ENCODE measurements at places on chromosomes 12 and 14.
A peak's percentile ranks its signal among the peaks of the same experiment; 100 is the strongest.

DNA sequence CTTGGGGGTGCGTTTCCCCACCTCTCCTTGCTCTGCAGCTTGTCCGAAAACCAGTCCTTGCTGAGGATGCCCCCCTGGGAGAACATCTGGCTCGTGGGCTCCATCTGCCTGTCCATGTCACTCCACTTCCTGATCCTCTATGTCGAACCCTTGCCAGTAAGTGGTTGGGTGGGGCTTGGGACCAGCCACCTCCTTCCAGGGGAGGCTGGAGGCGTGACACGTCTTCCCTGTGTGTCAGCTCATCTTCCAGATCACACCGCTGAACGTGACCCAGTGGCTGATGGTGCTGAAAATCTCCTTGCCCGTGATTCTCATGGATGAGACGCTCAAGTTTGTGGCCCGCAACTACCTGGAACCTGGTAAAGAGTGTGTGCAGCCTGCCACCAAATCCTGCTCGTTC, 57.5 kb downstream of the ANAPC7 start:
- no peak for DNase-seq

- DNase-seq: no peak
These were observed 11.7 kb downstream of the PELI2 start for GRCh38 chr14:56129933-56130332.

- DNase-seq: peak; percentile 7
These were observed 248.3 kb downstream of the PHLDA1 start for GRCh38 chr12:75783093-75783877.

DNA sequence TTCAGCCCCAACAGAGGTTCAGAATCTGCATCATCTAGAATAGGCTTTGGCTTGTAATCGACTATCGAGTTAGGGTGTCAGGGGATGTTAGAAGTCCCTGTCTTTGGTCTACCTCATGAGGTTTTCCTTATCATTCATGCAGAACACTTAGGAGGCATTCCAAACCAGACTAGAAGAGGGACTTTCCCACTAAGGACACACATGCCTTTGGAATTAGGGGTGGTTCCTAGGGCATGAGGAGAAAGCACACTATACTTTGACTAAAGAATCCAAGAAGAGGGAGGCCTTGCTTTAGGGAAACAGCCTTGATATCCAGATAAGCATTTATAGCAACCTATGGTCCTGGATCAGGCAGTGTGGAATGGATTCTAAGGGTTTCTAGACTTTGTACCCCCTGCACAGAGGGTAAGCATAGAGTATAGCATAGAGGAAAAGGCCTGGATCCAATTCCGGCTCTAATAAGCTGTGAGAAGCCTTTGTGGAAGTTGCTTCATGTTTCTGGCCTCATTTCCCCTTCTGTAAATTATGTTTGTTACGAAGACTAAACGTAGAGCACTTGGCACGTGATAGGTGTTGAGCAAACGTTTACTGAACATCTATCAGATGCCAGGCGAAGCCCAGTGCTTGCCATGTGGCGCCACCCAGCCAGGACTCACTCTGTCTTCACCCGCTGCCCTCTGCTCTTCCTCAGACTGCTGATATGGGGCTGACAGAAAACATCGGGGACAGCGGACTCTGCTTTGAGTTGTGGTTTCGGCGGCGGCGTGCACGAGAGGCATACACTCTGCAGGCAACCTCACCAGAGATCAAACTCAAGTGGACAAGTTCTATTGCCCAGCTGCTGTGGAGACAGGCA, 13.2 kb downstream of the ZNF219 start:
- no peak for DNase-seq

GRCh38 chr14:79598339-79598738, 613.0 kb downstream of the DIO2 start:
- DNase-seq: no peak

DNA sequence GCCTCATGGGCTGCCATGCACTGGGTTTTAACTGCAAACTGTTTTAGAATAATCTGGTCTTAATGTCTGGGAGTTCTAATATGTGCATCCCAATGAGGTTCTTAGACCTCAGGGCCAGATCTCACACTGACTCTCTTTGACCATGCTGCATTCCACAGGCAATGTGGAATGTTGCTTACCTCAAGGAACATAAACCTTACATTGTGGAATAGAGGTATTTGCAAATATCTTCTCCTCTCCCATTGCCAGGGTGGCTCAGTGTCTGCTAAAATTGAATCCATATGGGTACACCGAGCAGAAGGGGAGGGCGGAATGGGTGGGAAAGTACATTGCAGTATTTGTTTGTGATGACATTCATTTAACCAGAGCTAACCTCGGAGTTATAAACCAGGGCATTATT, 78.6 kb downstream of the CHST11 start:
- DNase-seq: no peak

DNA sequence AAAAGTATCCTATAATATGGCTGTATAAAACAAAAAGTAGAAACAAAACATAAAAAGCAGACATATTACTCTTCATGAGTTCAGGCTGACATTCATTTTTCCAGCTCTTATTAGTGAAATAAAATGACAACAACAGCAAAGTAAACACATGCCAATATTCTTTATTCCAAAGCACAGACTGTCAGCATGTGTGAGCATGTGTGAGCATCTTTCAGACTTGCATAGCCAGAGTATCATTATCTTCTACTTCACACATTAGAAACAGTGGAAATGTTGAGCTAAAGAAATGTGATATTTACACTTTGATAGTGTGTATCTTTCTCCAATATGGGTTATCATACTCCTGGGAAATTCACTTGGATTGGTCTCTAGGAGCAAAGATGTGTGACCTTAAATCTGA, 476.6 kb upstream of the TMEM132C start:
- no peak for DNase-seq

- peak; percentile 90 for DNase-seq
These were observed at the start of gene MLXIP for GRCh38 chr12:122078141-122079032. Gene MLXIP, plus strand, starts transcription at chr12:122078756. Its CDS starts 98 bp downstream, at chr12:122078854.

GRCh38 chr12:94689002-94689645, 38.8 kb upstream of the TMCC3 start:
- DNase-seq: no peak

DNA sequence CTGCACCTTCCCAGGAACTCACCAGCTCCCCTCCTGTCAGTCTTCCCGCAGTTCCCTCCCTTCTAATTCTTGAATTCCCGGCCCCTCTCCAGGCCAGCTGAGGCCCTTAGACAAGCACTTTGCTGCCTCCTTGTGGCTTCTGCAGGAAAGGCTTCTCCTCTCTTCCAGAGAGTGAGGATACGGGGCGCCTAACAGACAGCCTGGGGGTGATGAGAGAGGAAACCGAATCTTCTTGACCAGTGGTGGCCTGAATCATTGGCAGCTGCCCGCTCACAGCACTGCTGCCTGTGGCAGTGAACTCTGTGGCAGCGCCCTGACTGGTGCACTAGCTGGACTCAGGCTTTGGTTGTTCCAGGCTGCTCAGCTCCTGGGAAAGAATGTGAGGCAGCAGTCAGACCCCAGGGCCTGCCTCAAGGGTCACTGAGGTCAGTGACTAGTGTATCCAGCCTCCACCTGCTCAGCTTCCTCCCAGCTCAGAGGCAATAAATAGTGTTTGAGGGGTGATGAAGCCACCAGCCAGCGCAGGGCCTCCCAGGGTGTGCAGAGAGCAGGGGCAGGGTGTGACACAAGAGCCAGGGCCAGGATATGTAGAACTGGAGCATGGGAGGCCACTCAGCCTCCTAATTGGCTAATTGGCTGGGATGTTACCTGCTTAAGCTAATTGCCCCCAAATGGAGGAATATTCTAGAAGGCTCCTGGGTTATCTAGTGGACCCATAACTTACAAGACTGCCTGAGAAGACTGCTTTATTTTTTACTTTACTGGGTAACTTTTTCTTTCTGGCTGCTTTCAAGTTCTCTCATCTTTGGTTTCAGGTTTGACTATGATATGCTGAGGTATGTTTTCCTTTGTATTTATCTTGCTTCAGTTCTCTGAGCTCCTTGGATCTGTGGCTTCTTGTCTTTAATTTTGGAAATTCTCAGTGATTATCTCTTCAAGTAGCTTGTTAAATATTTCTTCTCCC, 12.9 kb upstream of the MCRS1 start:
- DNase-seq: peak; percentile 66

GRCh38 chr12:89087149-89087825, 265.0 kb downstream of the DUSP6 start:
- DNase-seq: no peak

DNA sequence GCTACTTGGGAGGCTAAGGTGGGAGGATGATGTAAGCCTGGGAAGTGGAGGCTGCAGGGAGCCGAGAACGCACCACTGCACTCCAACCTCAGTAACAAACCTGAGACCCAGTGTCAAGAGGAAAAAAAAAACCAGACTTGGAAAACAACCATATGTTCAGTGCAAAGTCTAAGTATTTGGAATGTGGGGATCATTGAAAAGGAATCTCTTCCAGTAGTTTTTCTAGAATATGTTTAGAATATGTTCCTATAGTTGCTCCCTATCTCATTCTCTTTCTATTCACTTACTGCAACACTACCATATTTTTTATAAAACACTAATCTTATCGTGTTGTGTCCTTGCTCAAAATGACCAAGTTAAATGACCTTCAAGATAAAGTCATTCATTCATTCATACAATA, 423.5 kb upstream of the SOX5 start:
- DNase-seq: no peak

- DNase-seq: no peak
These were observed 56.1 kb upstream of the NCOR2 start for GRCh38 chr12:124623344-124624035.

DNA sequence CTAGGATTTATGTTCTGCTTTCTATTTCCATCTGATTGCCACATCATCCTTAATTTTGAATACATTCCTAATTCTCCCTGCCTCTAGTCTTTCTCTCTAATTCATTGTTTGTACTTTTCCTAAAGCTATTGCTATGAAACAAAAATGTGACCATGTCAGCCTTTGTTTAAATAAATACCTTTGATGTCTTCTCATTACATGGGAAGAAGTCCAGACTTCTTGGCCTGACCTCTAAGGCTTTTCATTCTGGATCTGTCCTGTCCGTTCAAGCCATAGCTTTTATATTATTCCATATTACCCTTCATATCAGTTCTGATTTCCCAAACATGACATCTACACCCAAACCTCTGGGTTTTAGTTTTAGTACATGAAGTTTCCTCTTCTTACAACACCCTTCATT, 91.4 kb downstream of the CDK17 start:
- DNase-seq: no peak

- DNase-seq: peak; percentile 28
These were observed 1057.8 kb downstream of the FSCB start for GRCh38 chr14:43449291-43449690.

- no peak for DNase-seq
These were observed 42.1 kb downstream of the MVK start for GRCh38 chr12:109615556-109616229.

GRCh38 chr14:30813216-30813615, 61.1 kb upstream of the COCH start:
- DNase-seq: no peak

GRCh38 chr14:71890541-71890940, 41.7 kb upstream of the RGS6 start:
- no peak for DNase-seq

- no peak for DNase-seq
These were observed 38.4 kb downstream of the EAPP start for GRCh38 chr14:34501004-34501580.

DNA sequence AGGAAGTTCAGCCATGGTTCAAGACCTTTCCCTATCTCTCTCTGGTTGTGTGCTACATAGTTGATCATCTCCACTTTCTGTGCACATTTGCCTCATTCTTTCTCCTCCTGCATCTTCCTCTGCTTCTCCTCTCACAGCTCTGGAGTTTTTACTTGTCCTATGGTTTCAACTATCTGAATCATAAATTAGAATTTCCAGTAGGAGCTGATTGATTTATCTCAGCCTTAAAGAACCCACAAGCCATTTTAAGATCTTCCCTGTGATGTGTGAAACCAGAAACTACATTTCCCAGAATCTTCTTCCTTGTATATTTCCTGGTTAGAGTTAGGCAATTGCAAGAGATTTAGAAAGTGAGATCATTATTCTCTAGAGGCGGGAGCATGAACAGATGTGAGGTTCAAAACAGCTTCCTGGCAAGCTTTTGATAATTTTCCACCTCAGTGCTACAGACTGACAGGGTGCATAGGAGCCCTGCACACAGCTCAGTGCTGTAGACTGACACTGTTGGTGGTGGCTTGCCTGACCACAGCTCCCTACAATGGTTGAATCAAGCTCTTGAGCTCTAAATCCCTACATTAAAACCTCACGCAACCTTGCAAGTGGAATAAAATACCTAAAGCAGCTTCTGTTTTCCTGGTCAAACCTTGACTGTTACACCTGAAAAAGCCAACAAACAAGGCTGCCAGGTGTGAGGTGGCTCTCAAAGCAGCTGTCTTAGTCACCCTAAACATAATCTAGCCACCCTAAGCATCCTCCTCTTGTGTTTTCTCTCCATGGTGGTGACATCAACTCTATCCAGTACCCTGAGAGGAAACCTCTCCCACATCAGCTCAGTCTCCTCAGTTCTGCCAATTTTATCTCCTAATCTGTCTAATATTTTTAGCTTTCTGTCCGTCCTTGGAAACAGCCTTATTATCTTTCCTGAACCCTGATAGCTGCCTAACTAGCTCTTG, 21.5 kb upstream of the IFNG start:
- no peak for DNase-seq

- no peak for DNase-seq
These were observed 6.2 kb downstream of the C1QL4 start for GRCh38 chr12:49330631-49331379.

GRCh38 chr12:69442894-69443293, 27.3 kb upstream of the FRS2 start:
- peak; percentile 6 for DNase-seq

DNA sequence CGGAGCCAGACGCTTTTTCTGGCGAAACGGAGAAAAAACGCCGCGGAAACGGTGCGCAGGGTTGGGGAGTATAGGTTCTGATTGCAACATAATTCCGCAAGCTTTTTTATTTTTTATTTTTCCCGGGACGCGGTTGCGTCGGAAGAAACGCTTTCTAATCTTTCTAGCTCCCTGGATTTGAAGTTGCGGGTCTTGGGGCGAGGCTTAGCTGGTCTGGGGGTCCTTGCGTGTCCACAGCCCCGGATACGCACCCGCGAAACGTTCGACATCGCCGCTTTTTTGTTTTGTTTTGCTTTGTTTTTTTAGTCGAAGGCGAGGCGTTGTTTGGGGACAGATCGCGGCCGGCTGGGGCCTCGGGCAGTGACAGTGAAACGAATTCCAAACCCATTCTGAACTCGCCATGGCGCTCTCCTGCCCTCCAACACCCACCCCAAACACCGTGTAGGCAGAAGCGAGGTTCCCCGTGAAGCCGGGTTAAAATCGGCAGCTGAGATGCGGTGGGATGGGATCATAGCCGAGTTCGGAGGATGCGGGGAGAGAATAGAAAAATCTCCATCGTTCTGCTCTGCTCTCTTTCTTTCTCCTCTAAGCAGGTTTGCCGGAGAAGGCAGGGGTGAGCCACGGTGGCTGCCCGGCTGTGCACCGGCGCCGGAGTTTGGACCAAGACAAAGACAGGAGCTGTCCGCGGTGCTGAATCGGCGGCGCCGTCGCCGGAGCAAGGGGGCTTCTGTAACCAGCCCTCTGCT, 8.1 kb upstream of the LHX5 start:
- no peak for DNase-seq

DNA sequence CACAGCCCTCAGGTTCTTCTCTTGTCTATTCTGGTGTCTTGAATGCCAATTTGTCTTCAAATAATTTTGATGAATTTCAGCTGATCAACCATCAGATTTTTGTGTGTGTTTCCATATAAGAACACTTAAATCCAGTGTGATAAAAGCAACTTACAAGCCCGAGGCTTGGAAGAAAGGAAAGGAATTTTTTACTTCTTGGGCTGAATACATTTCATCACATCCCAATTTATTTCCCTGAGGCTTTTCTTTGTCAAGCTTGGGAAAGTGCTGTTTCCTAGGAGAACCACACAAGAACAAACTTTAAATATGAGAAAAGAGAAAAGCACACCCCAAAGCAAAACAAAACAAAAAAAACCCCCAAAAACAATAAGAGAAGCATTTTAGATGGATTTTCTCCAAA, 26.6 kb downstream of the GPRC5D start:
- DNase-seq: no peak

Data from SHP77 (cell line).